ENCODE measurements at places on chromosomes 7 and 10. TPM values are rescaled to one million over a fixed set of nuclear protein-coding genes. Genes with fewer than 3 reads are reported as not detected.

- DNase-seq, result no peak
Observed at GRCh38 chr7:53541475-53541874, 506.0 kb downstream of the POM121L12 start.

- DNase-seq, result no peak
Observed at GRCh38 chr7:107959527-107959898, 43.4 kb downstream of the LAMB1 start.

GRCh38 chr7:13953368-13953767, 36.1 kb downstream of the ETV1 start:
- no peak for DNase-seq

DNA sequence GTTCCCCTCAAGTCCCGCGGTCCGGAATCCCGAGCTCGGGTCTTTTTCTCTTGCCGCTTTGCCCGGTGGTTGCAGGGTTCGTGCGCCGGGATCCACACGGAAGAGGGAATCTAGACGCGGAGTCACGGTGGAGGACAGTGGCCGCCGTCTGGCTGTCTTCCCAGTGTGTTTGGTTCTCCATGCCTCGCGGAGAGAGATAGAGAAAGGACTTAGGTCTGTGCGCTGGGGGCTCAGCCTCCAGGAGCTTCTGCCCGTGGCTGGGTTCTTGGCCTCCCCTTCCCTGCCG, 1.6 kb downstream of the FFAR4 start:
- DNase-seq, result no peak

DNA sequence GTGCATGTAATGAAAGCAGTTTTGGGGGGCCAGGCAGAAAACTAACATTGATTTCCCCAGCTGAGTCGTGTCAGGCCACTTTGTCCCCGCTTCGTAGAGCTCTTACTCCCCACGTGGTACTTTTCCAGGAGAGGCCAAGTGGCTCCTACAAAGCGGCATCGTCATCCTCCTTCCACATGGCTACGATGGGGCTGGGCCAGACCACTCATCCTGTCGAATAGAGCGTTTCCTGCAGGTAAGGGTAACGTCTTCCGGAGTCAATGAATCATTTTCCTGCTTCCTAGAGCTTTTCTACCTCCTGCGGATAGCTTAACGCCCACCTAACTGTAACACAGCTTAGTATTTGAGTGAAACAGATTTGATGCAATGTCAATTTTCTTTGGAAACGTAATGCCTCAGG, 21.7 kb upstream of the SEC61A2 start:
- no peak for DNase-seq

DNA sequence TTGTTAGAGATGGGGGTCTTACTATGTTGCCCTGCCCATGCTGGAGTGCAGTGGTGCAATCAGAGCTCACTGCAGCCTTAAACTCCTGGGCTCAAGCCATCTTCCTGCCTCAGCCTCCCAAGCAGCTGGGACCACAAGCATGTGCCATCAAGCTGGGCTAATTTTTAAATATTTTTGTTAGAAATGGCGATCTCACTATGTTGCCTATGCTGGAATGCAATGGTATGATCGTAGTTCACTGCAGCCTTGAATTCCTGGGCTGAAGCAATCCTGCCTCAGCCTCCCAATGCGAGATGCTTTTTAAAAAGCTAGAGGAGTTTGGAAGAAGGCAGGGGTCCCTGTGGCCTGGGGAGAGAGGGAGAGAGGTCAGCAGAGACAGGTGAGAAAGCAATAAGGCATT, 600.1 kb upstream of the AUTS2 start:
- no peak for DNase-seq

Gene ANKRD7
- total RNA-seq, result not detected

Gene FAM25C
- not detected for total RNA-seq

Gene SPDYE6
- total RNA-seq, result not detected

Gene PDE1C
- not detected for total RNA-seq

Gene KCND2
- not detected for total RNA-seq
